ENCODE measurements at places on chromosomes 16 and 17.

DNA sequence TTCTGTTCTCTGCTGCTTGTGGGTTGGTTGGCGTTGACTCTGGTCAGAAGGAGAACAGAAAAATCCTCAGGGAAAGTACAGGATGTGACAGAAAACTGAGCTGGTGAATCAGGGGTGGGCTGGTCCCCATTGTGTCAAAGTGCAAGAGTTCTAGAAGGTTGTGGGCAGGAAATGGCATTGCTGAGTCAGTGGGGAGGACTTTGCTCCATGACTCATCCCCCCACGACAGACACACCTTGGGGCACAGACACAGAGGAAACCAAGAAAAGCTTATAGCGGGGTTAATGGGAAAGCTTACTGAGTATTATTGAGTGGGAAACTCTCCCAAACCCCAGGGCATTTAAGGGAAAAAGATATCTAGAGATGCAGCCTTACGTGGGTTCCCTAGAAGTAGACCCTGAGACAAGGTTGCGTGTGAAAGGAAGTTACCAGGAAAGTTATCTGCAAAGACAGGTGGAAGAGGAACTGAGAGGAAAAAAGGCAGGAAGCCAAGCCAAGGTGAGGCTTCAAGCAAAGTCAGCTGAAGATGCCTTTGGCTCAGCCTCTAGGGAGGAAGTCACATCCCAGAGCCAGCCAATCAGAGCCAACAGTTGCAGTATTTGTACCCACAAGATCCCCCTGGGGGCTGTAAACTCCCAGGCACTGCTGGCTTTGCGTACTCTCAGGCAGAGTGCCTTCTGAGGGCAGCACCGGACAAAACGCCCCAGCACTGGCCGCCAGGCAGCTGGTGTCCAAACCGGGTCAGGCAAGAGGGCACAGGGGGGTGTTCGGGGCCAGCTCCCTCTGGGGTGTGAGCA lies 86.4 kb downstream of the FOXL1 start:
- DNase-seq: no peak

DNA sequence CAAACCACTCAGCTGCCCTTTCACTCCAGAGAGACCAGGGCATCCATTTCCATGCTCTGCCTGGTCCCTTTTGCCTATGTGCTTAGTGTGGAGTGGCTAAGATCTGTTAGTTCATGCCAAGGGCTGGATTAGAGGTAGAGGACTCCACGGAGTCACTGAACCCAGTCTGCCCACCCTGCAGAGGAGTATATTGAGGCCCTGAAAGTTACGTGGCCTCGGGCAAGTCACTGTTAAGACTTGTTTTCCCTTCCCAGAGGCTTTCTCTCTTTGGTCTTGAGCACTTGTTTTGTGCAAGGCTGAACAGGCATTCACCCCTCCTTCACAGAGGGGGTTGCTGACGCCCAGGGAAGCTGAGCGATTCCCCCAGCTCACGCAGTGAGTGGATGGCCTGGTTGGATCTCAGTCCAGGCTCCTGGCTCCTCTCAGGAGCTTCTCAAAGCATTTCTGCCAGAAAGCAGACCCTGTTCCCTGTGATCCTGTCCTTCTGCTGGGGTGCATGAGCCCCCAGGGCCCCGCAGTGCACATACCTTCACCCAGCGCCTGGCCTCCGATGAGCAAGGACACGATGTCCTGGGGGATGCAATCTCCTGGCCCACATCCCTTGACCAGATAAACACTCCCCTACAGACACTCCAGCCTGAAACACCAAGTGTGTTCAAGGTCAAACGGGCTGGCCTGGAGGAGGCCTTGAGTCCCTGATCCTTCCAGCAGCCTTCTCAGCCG lies 153.4 kb upstream of the GSE1 start:
- no peak for DNase-seq

DNA sequence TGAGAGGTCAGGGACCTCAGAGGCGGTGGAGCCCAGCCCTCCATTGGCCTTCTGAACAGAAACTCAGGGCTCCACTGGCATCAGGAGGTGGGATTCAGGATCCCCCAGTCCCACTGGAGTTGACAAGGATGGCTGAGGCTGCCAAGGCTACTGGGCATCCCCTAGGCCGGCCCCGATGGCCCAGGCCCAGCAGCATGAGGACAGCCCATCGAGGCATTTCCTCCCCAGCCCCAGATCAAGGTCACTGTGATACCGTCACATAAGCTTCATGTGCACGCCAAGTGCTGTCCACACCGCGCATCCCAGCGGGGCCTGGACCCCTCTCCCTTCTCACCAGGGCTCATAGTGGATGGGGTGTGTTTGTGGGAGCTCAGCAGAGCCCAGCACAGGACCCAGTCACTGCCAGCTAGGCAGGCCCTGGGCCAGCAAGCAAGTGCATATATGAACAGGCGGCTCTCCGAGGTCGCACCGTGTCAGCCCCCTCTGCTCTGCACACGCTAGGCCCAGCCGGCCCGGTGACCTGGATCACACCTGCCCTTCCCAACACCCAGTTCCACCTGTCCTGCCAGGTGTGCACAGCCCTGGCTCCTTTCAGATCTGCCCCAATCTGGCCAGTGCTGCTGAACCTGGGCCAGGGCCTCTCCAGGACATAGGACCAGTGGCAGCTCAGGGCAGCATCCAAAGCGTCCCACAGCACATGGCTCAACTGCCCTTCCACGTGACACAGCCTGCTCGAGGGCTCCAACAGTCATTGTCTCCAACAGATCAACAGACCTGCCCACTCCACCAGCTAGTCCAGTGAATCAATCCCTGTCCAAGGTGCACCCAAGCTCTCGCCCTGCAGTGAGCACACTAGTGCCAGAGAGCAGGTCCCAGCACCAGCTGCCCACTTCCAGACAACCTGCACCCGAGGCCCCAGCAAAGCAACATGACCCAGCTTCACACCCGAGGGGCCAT lies 32.8 kb upstream of the RASD1 start:
- no peak for DNase-seq

GRCh38 chr16:54320697-54321340 lies 34.2 kb upstream of the IRX3 start:
- DNase-seq: no peak

GRCh38 chr16:23962001-23962400 lies 126.2 kb downstream of the PRKCB start:
- DNase-seq: no peak

DNA sequence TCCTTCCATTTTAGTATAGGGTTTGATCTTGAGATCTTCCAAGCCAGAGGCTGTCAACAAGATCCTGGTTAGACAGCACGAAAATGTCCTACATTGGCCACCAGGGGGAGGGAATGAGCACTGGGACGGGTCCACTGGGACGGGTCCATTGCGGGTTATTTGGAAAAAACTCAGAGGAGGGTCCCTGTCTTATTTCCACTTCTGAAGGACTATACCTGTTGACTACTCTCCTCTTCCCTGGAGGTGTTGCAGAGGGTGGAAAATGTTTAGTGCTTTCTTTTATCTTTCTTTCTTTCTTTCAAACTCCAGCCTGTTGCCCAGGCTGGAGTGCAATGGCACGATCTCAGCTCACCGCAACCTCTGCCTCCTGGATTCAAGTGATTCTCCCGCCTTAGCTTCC lies 2.5 kb downstream of the TTLL6 start:
- no peak for DNase-seq

- peak; percentile 67 for DNase-seq
Measured at GRCh38 chr16:78770353-78771091, 671.1 kb downstream of the WWOX start.

GRCh38 chr17:80252871-80253270 lies 7.8 kb upstream of the RNF213 start:
- DNase-seq: peak; percentile 90

DNA sequence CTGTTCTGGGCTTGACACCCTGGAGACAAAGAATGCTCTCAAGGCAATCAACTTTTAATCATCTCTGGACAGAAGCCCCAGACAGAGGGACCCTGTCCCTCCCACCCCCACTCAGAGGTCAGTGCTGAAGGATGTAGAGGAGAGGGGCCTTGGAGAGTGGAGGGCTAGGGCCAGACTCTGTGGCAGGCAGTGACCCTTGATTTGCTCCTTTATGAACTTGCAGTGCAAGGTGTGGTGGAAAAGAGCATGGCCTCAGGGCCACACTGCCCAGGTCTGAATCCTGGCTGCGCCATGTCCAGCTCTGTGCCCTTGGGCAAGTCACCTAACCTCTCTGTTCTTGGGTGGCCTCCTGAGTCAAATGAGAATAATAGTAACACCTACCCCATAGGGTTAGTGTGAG lies 134.3 kb downstream of the TMEM132E start:
- DNase-seq: no peak

GRCh38 chr17:9022573-9023391 lies 1.5 kb downstream of the NTN1 start:
- no peak for DNase-seq

- DNase-seq: no peak
Measured at GRCh38 chr17:15134363-15134762, 130.8 kb downstream of the PMP22 start.

GRCh38 chr17:14739656-14740431 lies 439.0 kb downstream of the HS3ST3B1 start:
- DNase-seq: no peak

- no peak for DNase-seq
Measured at GRCh38 chr16:5633845-5634440, 536.3 kb upstream of the EEF2KMT start.

DNA sequence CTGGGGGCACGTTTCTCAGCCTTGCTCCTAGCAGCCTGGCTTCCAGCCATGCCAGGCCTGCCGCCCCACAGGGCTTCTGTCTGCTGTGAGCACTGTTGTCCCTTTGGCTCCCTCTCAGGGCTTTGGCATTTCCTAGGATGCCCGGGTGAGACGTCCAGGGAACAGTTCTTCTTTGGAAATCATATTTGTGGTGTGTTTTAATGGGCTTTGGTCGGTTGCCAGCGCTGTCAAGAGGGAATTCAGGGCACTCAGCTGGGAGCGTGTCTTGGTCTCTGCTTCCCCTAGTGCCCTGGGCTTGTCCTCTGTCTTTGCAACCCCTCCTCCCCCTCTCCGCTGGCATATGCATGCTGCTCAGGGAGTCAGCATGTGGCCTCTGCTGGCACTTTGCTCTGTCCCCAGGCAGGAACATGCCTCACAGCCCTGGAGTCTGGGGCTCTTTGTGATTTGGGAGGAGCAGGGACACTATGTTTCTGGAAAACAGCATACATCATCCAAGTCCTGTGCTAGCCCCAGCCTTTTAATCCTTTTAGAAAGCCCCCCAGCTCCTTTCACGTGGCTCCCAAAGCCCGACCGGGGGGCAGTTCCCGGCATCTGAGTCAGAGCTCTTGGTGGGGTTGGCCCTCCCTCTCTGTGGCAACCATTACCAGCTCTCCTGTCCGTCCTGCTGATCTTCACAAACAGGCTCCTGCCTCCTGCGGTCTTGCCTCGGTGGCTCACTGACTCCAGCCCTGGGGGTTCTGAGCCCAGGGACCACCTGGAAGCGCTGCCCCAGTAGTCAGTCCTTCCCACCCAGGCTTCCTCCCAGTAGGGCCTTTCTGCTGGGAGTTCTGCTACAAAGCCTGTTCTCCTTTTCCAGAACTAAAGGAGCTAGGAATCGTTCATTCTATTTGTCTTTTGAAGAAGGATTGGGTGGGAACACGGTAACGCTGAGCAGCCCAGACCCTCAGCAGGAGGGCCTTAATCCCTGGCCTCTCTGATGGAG lies 26.7 kb downstream of the SAP30BP start:
- no peak for DNase-seq

- DNase-seq: no peak
Measured at GRCh38 chr17:67289181-67289876, 44.3 kb upstream of the HELZ start.

- no peak for DNase-seq
Measured at GRCh38 chr17:78953356-78954350, 26.1 kb downstream of the LGALS3BP start.

GRCh38 chr16:31274831-31275816 lies 15.3 kb downstream of the ITGAM start:
- no peak for DNase-seq

Measured in activated naive CD4-positive, alpha-beta T cell (primary cell).